ENCODE measurements at places on chromosomes 5 and 9.

DNA sequence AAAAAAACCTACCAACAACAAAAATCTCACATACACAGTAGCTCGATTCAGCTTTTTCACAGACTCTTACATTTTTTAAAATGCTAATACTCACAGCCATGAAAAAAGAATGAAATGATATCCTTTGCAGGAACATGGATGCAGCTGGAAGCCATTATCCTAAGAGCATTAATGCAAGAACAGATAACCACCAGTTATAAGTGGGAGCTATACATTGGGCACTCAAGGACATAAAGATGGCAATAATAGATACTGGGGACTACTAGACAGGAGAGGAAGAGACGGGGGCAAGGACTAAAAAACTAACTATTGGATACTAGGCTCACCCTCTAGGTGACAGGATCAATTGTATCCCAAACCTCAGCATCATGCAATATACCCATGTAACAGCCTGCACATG lies 90.3 kb upstream of the CCNH start:
- DNase-seq = no peak

GRCh38 chr5:143449772-143450171 lies 46.3 kb upstream of the NR3C1 start:
- DNase-seq = no peak

DNA sequence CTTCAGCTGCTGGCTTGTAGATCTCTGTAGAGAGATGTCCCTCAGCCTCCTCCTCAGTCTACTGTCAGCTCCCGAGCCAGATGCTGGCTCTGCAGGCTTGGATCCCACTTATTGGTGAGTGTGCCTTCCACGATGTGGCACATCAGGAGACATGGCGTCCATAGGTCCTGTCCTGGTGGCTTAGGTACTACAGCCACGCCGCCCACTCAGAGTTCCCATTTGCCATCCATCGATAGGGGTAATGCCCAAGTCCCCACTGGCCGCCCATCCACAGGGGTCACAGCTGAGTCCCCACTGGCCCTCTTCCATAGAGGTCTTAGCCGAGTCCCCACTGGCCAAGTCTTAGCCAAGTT lies 17.3 kb downstream of the EXOC3 start:
- no peak for DNase-seq

DNA sequence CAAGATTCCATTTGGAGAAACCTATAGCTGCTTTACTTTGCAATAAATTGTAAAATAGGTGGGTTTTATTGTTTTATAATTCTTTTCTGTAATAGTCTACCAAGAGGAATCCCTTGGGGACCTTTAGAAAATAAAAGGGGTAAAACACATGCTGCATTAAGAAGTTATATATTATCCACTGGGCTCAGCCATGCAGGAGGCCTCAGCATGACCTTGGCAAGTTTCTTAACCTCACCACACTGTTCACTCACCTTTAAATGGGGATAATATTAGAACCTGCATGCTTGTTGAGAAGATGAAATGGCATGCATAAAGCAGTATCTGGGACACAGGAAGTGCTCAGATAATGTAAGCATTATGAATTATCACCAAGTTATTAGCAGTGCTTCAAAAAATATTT lies 120.2 kb downstream of the SEMA5A start:
- DNase-seq = no peak

- DNase-seq = no peak
These were observed 8.0 kb downstream of the SPAAR start for GRCh38 chr9:35917261-35917660.

- DNase-seq = no peak
These were observed 521.0 kb upstream of the CHD1 start for GRCh38 chr5:99449786-99450185.

- no peak for DNase-seq
These were observed 10.4 kb downstream of the SPARC start for GRCh38 chr5:151676314-151676712.

DNA sequence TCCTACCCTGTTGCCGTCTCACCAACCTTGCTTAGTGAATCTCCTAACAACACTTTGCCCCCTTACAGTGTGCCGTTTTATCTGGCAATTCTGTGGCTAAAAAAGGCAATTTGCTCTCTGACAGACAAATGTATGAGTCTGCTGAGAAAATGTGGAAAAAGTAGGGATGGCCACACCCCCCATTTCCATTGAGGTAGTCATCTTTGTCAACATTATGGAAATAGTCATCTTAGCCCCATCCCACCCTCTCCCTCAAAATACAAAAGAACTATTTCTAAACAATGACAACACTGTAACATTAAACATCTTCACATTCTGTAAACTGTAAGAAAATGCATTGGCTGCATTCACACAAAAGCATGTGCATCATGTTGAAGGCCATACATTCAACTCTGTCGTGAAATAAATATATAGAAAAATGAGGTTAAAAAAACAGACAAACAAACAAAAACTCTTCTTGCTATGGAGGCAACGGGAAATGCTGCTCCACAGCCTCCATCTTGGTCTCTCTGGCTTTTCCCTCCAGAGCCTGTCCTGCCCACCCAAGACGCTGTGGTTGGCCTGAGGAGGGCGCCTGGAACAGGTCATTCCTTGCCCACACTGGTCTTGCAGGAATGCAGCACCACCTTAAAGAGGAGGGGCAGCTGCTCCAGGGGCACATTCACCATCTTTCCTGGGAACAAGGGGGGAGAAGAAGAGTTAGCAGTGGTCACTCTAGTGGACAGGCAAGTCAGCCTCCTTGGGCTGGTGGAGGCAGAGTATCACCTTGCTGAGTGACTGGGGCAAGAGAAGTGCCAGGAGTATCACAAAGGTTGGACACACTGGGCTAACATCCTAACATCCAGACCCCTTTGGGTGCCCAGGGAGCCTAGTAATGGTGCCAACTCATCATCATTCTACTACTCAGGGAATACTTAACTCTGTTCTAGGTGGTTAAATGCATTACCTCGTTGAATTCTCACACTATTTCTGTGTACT lies 15.2 kb upstream of the NR5A1 start:
- no peak for DNase-seq

- no peak for DNase-seq
These were observed 18.4 kb downstream of the ENG start for GRCh38 chr9:127835991-127836516.

DNA sequence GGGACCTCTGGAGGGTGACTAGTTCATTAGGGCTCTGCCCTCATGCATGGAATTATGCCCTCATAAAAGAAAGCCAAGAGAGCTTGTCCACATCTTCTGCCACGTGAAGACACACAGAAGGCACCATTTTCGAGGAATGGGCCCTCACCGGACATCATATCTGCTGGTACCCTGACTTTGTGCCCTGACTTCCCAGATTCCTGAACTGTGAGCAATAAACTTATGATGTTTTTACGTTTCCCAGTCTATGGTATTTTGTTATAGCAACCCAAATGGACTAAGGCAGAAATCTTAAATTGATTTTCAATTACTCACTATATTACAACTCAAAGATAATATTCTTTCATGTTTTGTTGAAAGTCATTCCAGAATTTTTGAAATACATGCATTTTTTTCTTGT lies 163.8 kb upstream of the PAPPA start:
- no peak for DNase-seq

DNA sequence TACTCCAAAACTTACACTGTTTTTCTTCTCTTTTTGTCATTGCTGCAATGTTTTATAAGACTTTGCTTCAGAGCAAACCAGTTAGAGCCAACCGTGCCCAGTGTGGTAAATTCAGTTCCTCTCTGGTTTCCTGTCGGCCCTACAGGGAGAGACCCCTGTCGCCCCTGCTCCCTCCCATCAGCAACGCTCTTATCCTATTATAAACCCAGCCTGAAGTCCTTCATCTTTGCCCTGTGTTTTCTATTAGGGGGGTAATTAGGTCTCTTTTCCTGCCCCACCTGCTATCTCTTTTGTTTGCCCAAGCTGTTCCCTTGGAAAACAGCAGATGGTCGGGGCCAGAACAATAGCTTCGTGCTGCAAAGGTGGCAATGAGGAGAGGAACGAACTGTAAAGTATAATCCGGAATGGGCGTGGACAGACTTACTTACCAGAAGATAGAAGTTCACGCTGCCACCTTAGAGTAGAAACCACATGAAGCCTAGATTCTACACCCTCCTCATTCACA lies 21.4 kb upstream of the OTULINL start:
- no peak for DNase-seq

DNA sequence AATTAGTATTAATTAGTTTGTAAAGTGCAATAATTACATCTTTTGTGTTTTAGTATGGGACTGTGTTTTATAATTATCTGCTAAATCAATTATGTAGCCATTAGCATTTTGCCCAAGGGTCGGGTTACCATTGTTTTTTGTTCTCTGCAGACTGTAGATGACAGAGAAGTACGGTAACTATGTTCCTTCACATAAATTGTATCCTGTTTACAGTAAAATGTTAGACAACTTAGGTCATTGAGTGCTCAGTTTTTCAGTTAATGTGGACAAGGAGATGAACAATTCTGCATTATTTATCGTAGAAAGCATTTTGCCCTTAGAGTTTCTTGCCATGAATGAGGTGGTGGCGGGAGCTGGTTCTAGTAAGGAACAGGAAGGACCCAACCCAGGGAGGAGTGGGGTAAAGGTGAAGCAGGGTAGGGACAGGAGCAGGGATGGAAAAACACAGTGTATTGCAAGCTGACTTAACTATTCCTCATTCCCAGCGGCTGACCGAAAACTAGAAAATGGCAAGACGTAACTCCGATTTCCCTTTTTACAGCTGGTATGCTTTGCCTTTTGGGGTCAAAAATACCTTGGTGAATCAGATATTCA lies 243.7 kb upstream of the SLC24A2 start:
- DNase-seq = no peak

DNA sequence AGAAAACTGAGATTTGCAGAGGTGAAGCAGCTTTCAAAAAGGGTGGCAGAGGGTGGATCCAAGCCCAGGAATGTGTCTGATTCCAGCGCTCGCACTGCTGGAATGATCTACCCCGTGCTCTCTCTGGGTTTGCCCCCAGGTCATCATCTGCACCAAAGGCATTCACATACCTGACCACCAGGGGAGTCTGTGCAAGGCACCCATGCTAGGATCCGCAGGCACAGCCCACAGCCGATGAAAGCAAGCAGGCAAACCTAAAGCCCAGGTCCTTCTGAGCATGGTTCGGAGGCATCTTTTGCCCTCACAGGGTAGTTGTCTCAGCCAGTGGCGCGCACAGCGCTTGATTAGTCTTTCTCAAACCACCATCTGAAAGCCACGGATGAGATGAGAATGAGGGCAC lies 56.6 kb downstream of the TEK start:
- peak; percentile 44 for DNase-seq

- DNase-seq = no peak
These were observed 17.4 kb downstream of the ANKHD1 start for GRCh38 chr5:140418862-140419520.

- no peak for DNase-seq
These were observed 49.8 kb upstream of the PALM2AKAP2 start for GRCh38 chr9:109730228-109730627.
